ENCODE measurements at places on chromosomes 6 and 20.
A peak's percentile ranks its signal among the peaks of the same experiment; 100 is the strongest.

- DNase-seq: no peak
Observed at GRCh38 chr20:62363920-62364851, 2.9 kb downstream of the LAMA5 start.

DNA sequence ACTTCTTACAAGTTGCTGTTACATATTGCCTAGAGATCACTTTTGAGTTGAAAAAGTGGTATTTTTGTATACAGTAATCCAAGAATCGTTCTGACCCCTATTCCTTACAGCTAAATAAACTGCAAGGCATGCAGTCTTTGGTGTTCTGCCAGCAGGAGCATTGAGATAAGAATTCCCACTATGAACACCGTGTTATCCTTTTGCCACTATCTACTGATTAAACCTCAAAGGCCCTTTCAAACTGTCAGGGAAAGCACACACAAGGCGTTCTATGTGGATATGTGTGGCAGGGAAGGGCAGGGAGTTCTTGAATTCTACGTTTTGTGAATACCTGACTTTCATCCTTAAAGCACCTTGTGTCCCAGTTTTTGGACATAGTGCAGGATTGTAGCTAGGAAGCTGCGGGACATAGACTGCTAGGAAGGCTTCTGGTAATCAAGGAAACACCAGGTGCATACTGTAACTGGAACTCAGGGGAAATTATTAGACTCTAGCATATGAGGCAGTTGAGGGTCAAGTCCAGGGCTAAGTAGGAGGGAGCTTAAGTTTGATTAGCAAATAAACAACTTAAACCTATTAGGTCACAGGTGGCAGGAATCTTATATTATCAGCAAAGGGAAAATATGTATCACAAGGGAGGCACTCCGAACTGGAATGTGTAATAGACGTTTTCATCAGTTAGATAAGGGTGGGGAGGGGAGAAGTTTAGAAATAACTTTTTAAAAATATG lies 506.6 kb downstream of the RNF144B start:
- no peak for DNase-seq

- no peak for DNase-seq
Observed at GRCh38 chr6:31172973-31173384, 2.5 kb upstream of the POU5F1 start.

DNA sequence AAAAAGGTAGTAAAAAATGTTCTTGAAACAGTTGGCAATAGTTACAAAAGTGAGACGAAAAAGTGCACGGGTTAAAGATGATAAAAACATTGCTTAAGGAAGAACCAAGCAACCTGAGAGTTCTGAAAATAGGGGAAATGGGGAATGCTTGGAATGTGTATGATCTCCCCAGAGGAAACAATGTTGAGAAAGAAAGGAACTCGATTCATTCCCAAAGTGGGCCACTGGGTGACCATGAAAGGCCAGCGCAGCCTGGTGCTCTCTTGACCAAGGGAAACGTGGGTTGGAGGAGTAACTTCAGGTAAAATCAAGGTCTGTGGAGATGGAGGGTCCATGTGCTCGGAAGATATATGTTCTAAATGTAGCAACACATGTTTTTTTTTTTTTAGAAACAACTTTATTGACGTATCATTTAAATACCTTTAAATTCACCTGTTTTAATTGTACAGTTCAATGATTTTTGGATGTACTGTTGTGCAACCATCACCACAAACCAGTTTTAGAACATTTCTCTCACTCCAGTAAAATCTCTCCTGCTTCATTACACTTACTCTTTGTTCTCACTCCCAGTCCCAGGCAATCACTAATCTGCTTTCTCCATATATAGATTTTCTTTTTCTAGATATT lies 34.5 kb upstream of the CEP85L start:
- DNase-seq: no peak

DNA sequence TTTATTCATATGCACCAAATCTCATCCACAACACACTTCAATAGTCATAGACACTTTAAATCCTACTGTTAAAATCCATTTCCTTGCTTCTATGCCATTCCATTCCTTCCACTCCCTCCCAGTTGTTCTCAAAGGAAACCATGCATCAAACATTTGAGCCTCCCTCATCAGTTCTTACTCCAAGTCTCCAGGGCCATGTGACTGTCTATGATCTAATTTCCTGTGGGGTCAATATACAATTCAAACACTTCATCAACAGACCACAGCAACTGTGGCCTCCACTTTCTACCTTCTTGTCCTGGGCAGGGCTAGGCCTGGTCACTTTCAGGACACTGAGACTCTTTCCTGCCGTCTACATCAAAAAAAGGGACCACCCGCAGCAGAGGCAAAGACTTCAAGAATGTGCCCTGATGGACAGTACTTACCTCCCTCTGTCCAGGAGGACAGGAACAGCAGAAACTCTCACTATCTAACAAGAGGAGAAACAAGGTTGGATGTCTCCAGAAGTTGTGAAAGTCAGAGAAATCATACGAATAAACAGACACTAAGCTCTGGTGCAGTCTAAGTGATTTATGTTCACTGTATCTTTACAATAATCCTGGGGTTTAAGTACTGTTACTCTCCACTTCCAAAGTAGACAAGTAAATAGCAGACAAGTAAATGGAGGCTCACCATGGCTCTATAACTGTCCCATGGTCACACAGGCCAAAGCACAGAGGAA lies 160.2 kb downstream of the QRSL1 start:
- DNase-seq: no peak

DNA sequence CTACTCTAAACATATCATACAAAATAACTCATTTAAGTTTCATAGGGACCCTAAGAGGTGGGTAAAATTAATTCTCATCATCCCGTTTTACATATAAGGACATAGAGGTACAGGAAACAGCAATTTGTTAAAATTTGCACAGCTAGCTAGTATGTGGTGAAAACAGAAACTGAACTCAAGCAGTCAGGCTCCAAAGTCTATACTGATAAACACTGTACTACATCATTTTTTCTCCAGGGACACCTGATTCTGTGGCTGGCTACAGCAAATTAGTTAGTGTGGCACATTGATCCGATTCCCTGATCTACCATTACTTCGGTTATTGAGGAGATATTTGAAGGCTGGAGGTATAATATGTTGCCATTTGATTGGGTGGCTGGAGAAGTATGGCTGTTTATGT lies 36.2 kb upstream of the E2F3 start:
- no peak for DNase-seq

DNA sequence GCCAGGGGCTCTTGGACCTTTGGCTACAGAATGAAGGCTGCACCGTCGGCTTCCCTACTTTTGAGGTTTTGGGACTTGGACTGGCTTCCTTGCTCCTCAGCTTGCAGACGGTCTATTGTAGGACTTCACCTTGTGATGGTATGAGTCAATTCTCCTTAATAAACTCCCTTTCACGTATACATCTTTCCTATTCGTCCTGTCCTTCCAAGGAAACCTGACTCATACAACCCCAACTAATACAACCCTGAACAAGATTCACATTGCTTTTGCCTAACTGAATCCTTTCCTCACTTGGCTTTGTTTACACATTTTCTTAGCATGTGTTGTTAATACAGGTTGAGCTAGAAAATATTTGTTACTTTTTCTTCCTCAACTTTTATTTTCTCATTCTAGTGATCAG lies 21.9 kb downstream of the TBXT start:
- DNase-seq: no peak

DNA sequence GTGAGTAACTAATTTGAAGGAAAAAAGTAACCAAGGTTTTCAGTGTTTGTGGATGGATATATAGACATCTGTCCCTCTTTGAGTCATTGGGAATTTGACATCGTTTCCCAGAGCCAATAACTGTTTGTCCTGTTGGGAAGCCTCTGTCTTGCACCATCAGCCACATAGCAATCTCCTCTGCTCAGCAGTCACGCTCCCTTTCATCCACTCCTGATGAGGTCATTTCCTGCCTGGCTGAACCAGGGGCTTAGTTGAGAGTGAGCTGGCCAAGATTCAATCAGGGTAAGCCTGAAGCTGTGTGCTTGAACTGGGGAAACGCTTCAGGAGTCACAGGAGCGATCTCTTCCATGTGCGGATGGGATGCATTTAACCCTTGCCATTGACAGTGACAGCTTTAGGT lies 121.5 kb upstream of the FOXQ1 start:
- peak; percentile 89 for DNase-seq

GRCh38 chr20:19498756-19499155 lies 259.3 kb upstream of the RIN2 start:
- no peak for DNase-seq

- DNase-seq: no peak
Observed at GRCh38 chr6:159378411-159379328, 209.5 kb downstream of the FNDC1 start.

DNA sequence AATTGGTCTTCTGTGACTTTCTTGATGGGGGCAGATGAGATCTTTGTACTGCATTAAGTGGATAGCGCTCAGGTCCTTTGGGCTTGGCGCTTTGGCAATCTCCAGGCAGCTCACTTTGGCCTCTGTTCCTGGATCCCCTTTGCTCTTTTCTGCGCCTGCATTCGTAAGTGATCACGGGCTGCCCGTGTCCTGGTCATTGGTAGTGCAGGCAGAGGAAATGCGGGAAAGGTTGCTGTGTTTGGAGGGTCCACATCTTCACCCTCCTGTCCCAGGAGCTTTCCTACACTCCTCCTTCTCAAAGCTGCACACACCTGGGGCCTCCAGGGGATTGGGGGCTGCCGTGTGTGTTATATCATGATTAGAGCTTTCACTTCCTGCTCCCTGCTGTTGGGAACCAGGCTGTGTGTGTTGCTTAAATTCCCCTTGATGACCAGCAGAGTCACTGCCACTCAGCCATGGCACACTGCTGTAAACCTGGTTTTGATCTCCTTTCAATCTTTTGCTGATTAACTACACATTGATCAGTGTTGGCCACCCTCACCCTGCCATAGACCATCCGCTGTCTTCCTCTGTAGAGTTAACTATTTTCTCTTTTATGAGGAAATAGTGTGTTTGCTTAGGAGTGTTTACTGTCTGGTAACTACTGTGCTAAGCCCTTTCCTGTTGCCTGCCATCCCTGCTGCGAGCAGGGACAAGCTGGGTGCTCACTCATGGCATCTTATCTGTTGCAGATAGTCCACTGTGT lies 13.0 kb upstream of the SNHG17 start:
- DNase-seq: no peak

GRCh38 chr6:103983860-103984259 lies 875.9 kb downstream of the HACE1 start:
- DNase-seq: no peak

DNA sequence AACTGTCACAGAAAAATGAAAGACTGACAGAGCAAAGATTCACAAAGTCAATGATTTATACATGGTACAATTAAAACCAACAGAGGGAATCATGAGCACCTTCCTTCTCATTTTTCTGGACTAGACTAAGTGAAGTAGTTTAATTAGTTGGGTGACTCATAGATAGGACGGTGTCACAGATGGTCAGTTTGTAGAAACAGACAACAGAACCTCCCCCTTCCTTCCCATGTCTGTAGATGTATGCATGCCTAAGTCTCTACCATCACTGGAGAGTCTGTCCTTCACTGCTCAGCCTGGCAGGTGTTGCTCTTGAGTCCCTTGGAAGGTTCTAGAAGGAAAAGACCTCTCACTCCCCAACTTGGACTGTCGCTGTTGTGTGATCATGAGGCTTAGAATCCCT lies 75.4 kb upstream of the EEF1E1 start:
- no peak for DNase-seq

DNA sequence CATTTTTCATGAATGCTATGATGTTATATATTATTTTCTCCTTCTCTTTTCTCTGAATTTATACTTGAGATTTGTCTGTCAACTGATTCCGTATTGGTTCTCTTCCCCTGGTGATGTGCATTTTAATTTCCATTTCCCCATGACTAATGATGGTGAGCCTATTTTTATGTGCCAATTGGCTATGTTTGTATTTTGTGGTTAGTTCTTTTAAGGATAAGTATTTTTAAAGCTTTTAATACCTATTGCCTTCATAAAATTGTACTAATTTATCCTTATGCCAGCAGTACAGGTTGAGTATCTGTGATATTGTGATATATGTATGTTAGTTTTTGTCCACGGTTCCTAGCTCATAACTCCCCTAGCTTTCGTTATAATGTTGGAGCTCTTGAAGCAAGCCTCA lies 2.8 kb downstream of the POLH start:
- peak; percentile 28 for DNase-seq

- no peak for DNase-seq
Observed at GRCh38 chr20:25050501-25051350, 7.2 kb downstream of the ACSS1 start.

GRCh38 chr6:55490871-55491270 lies 88.1 kb downstream of the HMGCLL1 start:
- no peak for DNase-seq

DNA sequence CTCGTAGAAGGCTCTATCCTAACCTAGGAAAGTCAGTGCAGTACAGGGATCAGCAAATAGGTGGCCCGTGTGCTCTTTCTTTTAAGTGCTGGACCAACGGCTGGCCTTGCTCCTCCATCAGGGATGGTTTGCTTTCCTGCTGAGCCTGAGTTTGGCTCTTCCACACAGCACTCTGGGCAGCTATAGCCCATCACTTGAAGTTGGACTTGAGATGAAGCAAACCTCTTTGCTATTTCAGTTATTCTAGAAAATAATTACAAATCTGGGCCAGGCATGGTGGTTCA lies 66.9 kb upstream of the KCNK16 start:
- peak; percentile 4 for DNase-seq

DNA sequence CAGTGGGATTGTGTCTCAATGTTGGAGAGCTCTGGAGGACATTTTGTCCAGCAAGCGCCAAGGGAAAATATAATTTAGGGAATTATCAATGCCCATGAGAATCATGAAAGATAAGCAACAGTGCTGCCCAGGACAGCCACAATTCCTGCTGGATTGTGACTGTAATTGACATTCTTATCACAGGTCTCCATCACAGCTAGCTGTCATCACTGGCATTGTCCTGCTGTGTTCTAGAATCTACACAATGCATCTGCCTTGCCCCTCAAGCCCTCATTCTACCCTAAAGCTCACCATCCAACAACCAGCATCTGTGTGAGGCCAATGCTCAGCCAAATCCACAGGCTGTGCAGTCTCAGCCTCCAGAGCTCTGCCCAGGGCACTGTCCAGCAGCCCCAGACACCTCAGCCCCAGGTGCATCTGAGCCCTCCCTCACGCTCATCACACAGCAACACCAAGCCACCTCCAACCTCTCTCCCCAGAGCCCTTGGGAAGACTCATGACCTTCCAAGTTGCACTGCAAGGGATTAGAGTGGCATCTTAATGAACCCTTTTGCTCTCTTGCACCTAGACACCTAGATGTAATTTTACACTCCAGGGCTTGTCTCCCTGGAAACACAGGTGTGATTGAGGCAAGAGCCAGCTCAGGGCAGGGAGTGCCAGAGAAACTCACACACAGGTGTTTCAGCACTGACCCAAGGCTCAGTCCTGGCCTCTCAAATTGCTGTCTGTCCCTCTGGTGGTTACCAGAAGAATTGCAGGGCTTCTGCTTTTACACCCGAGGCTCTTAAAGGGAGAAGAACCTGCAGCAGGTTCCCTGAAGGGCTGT lies 85.2 kb upstream of the PHACTR3 start:
- DNase-seq: peak; percentile 55

- peak; percentile 93 for DNase-seq
Observed at GRCh38 chr6:52522151-52522626, 54.7 kb downstream of the TRAM2 start.
